Stimulated activated CD8-positive, alpha-beta memory T cell treated with anti-CD3 and anti-CD28 coated beads, Interleukin-2, amount 100 ng/mL, for 1 hour (primary cell): ENCODE measurements at places on chromosomes 11 and 22.

GRCh38 chr11:26558190-26558589 is 13.9 kb downstream of the MUC15 start:
- no peak for DNase-seq

DNA sequence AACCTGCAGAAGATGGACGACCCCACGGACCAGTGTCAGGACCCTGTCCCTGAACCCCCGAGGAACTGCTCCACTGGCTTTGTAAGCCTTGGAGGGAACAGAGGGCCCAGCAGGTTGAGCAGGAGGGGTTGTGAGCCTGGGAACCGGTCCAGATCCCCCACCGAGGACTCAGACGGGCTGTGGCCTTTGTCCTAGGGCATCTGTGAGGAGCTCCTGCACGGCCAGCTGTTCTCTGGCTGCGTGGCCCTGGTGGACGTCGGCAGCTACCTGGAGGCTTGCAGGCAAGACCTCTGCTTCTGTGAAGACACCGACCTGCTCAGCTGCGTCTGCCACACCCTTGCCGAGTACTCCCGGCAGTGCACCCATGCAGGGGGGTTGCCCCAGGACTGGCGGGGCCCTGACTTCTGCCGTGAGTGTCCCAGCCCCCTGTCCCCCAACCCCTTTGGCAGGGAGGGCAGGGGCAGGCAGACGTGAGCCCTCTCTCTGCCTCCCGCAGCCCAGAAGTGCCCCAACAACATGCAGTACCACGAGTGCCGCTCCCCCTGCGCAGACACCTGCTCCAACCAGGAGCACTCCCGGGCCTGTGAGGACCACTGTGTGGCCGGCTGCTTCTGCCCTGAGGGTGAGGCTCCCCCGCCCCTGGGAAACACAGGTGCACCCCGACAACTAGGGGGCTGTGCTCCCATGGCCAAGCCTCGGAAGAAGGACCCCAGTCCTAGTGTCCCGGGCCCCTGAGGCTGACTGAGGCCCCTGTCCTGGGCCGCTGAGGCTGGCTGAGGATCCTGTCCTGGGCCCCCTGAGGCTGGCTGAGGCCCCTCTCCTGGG is 6.4 kb downstream of the MUC5AC start:
- no peak for DNase-seq

DNA sequence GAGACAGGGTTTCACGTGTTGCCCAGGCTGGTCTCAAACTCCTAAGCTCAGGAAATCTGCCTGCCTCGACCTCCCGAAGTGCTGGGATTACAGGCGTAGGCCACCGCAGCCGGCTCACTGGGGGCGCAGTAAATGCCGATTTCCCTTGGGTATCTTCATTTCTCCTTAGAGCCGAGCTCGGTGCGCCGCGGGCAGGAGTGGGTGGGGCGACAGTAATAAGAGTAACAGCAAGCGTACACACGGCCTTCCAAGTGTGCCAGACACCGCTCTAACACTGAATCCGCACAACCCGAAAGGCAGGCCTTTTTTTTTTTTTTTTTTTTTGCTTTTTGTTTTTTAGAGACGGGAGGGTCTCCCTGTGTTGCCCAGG is 500 bp upstream of the ADSL start:
- no peak for DNase-seq

DNA sequence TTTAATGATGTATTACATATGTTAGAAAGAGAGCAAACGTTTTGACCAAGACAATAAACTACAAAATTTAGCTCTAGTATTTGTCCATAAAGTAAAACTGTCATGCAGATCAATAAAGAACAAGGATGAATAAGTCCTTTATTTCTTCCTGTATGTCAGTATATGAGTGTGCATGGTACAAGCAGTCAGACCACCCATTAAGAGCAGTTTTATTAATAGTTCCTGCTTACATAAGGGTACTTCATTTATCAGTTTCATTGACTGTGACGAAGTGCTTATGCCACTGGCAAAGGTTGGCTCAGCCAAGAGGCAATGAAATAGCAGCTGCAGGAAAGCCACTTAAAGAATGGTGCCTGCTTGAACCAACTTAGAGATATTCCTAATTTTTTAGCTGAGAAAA is 913.0 kb upstream of the CNTN5 start:
- DNase-seq: no peak

DNA sequence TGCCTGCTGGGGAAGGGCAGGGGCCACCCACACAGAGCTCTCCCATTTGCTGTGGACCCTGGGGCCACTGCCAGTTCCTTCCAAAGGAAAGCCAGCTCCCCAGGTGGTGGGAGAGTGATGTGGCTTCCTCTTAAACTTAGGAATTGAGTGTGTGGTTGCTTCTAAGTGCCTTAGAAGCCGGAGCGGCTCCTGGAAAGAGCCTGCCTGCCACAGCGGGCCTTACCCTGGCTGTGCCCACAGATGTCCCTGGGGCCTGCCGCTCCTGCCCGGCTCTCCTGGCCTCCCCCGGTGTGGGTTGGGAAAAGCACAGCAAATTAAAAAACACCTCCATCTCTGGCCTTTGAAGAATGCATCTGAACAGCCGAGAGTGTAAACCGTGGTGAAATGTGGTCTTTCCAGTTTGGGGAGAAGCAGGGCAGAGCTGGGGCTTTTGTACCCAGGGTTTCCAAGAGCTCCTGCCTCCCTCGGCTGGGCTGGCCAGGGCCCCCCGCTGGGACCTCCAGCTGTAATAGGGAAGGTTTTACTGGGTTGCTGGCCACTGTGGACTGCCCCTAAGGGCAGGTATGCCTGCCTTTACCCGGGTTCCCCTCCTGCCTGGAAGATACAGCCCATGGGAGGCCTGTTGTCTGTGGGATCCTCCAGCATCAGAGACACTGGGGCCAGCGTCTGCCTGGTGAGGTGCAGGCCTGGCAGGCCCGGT is 30.2 kb downstream of the LRP5 start:
- DNase-seq: no peak

DNA sequence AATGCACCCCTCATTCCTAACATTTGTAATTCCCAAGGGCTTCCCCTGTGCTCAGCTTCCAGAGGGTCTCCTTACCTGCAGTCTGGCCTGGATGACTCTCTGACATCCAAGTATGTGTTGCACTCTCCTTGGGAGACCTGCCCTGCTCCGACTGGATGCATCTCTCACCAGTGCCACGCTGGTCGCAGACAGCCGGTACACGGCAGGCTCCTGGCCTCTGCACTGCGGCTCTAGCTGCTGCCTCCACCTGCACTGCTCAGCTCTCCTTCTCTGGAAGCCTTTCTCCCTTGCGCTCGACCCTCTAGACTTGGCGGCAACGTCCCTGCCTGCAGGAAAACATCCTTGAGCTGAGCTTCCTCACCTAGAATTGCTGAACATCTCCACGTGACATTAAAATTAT is 685.9 kb downstream of the BRD1 start:
- no peak for DNase-seq

DNA sequence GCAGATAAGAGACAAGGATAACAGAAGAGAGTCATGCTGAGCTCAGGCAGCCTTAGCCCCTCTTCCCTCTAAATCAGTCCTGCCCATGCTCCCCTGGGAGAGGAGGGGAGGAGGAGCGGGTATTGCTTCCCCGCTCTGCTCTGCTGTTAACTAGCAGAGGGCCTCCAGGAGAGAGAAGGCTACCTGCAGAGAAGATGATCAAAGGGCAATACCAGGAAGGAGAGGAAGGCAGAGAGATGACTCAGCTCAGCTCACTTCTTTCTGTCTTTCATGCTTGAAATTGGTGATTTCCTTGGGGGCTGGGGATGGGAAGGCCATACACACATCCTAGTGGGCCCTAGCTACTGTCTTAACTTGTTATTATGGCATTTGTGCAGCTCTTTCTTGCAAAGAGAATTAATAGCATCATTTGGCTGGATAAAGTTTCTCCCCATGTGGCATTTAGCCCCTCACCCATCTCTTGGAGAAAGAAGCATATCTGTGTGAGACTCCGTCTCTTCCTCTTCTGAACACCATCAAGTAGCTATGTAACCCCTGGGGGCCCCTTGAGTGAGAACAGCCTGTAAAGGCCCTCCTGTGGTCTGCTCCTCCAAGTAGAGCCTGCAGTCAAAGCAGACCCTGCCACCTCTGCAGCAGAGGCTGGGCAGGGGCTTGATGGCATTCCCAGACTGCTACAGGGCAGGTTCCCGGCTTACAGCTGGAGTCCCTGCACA is 33.4 kb upstream of the AMOTL1 start:
- no peak for DNase-seq

DNA sequence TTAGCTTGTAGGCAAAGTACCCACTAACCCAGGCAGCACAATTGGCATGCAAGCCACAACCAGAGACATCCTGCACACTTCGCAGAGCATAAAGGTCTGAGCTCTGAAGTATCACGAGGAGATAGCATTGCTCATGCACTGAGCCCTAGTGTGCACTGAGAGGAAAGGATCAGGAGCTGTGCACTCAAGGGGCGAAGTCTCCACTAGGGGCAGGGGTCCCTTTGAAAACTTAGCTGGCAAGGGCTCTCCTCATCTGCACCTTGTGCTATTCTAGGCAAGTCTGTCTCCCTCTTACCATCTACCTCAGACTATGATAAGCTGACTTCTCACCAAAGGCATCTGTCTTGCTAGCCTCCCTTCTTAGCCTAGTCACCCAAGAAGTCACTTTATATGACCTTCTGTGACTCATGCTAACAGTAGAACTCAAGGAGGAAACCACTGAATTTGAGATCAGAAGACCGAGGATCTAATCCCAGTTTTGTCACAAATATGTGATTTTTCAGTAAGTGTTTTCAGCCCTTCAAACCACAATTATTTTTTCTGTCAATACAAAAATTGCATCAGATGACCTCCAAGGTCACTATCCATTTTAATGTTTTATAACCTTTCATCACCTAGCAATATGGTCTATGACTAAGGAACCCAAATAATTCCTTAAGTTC is 1078.0 kb downstream of the NTM start:
- no peak for DNase-seq

- no peak for DNase-seq
These were observed 20.1 kb upstream of the SWAP70 start for GRCh38 chr11:9643751-9644150.

DNA sequence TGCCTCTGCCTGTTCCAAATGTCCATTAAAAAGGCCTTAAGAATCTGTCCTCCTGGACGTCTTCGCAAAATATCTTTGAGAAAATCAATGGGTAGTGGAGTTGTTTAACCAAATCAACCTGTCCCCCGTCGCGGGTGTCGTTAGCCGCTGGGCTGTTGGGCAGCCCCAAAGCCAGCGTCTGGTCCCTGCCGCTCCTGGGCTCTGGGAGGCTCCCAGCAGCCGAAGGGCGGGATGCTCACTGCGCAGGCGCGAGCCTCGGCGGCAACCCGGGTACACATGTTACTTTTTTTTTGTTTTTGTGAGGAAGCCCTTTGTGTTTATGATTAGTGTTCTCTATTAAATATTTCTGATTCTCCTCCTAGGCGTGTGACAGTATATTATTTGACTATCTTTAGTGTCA is 12.6 kb downstream of the MMP10 start:
- DNase-seq: no peak

DNA sequence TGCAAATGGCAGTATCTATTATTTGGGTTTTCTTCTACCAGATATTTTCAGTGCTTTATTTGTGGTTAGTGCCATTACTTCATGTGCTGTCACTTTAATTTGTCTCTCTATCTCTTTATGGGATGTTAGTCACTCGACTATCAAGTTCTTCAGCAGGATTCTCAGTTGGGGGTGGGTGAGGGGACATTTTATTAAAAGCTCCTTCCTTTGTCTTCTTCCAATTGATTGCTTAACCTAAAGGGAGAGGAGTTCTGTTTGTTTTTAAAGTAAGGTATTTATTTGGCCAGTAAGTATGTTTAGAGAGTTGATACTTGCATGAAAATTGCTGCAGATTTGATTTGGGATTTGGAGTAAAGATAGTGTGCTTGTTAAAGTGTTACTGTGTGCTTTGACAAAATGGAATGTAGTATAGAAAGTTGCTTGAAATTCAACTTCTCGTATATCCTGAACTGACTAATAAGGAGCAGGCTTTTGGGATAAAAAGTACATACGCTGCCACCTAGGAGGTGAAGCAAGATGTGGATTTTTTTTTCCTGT is 10.3 kb downstream of the YAP1 start:
- no peak for DNase-seq

DNA sequence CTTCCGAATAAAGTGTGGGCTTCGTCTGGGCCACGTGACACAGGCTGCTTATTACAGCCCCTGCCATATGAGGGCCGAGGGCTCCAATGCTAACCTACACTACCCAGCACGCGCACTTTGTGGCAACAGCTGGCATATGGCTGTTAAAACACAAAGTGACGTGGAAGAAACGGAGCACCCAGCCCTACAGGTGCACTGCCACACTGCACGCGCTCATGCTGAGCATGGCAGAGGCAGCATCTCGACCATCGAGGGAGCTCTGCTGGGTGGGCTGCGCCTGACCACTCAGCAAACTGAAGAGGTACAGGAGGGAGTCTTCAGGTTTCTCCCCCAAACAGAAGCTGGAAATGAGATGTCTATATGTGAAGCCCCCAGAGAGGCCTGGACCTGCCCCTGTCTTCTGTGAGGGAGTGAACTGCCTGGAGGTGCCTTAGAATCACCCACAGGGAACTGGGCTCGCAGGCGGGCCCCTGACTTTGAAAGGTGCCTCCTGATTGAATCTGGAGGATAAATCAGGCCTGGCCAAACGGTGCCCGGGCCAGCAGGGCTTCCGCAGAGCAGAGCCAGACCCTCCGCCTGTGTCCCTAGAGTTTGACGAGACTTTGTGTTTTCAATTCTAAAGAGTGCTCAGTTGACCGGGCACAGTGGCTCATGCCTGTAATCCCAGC is 18.3 kb downstream of the TSSC4 start:
- DNase-seq: no peak

DNA sequence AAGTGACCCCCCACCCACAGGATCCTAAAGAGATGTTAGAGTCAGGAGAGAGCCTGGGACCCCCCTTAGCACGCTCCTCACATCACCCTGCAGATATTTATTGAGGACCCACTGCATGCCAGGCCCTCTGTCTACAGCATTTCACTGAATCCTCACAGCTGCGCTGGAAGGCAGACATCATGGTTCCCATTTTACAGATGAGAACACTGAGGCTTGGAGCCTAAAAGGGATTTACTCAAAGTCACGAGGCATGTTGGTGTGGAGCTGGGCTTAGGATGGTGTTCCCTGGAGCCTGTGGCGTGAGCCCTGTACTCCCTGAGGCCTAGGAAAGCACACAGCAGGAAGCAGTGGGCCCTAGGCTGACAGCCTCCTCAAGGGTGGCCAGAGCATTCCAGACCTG is 39.2 kb upstream of the LRRC32 start:
- DNase-seq: no peak

- no peak for DNase-seq
These were observed 31.4 kb downstream of the ADAMTS8 start for GRCh38 chr11:130396965-130397364.

DNA sequence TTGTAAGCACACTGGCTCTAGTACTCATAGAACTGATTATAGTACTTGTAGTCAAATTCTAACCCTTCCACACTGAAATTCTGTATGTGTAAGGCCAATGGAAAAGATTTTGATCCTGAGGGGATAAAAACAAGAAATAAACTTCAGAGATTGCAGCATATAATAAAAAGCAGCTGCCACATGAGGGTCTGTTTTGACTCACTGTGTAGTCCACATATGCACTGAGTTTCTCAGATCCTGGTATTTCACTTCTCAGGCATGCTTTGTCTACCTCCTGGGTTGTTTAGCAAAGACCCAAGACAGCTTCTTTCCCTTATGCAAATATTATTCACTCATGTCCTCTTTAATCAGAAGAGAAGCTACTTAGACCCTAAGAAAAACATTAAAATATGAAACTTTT is 71.1 kb upstream of the SLC5A12 start:
- no peak for DNase-seq

GRCh38 chr11:65884716-65885092 is 3.6 kb downstream of the FIBP start:
- peak; percentile 67 for DNase-seq

- DNase-seq: no peak
These were observed 282.4 kb downstream of the TMEM135 start for GRCh38 chr11:87320123-87320522.
